ENCODE measurements at places on chromosomes 2 and 18.

DNA sequence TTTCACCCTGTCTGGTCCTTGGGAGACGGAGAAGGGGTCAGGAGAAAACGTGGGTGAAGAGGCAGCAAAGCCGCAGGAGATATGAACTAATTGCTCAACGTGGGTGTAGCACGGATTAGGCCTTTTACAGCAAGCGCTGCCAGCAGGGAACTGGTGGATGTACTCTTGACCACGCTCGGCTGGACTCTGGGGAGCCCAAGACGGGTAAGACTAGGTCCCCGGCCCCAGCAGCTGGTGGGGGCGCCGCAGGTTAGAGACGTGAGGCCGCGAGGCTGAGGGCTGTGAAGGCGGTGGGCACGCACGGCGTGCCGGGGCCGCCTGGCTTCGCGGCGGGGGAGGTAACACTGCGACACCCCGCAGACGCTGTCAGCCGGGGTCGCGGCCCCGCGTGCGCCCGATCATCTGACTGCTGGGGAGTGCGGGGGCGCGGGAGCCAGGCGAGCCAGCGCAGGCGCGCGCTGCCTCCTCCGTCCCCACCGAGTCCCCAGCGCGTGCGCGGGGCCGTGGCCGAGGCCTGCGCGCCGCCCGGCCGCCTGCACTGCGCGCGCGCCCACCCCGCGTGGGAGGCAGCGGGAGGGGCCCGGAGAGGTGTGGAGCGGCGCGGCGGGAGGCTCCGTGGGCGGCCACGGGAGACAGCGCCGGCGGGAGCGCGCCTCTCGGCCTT is at the start of gene CLIP4:
TSS of gene CLIP4 (plus strand) at position 470 of the 664 bp plus-strand sequence. CDS start 5,974 bp downstream, outside the sequence.
- DNase-seq = peak; percentile 66

DNA sequence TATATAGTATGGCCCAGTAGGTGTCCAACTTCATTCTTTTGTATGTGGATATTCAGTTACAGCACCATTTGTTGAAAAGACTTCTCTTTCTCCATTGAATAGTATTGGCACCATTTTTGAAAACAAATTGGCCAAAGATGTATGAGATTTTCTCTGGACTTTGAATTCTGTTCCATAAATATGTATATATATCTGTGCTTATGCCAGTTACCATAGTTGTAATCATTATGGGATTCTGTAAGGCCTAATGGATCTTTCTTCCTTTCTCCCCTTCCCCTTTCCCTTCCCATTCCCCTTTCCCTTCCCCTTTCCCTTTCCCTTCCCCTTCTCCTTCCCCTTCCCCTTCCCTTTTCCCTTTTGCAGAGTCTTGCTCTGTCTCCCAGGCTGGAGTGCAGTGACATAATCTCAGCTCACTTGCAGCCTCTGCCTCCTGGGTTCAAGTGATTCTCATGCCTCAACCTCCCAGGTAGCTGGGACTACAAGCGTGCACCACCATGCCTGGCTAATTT is 51.0 kb downstream of the COX7A2L start:
- no peak for DNase-seq

GRCh38 chr2:150063931-150064548 is 423.4 kb downstream of the RND3 start:
- no peak for DNase-seq

DNA sequence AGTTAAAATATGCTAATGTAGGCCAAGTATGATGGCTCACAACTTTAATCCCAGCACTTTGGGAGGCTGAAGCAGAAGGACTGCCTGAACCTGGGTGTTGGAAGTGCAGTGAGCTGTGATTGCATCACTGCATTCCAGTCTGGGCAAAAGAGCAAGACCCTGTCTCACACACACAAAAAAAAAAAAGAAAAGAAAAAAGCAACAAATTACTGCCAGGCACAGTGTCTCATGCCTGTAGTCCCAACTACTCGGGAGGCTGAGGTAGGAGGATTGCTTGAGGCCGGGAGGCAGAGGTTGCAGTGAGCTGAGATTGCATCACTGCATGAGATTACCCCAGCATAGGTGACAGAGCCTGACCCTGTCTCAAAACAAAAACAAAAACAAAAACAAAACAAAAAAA is 110.6 kb downstream of the PRELID3A start:
- DNase-seq = no peak

DNA sequence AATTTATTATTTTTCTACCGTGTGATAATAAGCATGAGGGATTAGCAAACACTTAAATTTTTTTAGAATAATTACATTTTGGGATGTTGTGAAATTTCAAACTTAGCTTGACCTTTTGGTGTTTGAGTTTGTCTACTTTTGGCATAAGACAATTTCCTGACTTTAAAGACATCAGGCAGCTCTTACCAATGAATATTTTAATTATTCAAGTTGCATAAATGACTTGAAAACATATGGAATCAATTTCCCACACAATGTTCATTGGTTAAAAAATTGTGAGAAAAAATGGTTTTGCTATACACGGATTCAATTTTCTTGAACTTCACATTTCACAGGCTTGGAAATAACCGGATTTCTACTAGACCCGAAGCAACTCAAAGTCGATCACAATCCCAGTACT is 243.4 kb downstream of the IKZF2 start:
- no peak for DNase-seq

DNA sequence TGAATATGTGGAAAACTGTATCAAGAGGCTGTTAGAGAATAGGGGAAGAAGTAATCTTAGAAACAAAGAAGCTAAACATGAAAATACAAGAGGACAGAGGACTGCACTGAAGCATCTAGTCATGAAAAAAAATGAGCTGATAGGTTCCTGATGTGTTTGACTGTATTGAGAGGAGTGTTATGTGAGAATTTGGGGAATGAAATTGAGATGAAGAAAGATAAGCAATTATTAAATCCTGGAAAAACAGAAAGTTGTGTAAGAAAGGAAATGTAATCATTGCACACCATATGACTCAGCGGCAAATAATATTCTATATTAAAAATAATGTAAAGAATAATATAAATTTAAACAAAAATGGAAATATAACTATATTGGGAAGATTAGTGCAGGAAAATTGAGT is 71.2 kb downstream of the SEMA4F start:
- DNase-seq = no peak

DNA sequence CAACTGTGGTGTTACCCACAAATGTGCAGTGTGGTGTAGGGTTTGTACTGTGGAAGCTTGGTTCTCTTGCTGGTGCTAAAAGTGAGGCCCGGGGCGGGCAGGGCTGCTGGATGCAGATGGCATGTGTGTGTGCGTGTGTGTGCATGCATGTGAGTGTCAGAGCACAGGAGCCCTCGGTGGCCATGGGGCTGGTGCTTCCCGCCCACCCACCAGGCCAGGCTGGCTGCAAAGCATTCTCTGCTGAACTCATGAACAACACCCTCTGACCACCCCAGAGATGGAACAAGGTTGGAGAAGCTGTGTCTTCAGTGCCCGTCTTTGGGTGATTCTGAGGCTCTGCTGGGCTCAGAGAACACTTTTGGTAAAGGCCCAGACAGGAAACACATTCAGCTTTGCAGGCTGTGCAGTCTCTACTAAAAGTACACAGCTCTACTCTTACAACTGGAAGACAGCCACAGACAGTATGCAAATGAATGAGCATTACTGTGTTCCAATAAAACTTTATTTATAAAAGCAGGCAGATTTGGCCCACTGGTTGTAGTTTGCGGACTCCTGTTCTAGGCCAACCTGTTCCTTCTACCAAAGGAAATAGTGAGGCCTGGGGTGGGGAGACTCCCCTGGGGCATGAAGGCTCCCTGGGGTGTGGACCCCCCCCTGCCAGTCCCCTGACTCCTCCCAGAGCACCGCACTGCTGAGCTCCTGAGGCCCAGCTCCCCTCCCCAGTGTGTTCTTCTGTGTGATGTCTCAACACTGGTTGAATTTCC is 225.3 kb upstream of the HDAC4 start:
- DNase-seq = peak; percentile 15

DNA sequence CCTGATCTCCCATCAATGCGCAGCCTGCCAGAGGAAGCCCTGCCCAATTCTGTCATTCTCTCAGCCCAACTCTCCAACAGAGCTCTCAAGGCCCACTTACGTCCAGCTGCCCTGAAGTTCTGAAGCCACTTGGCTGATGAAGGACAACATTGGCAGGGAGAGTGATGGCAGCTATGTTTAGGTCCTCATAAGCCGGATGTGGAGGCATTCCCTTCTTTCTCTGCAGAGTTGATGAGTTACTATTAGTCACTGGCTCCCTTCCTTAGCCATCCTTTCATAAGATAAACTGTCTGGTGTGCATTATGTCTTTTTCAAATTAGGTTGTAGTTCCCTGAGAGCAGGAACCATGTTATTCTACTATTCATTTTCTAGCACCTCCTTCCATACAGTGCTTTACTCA is 22.5 kb upstream of the TACR1 start:
- no peak for DNase-seq

DNA sequence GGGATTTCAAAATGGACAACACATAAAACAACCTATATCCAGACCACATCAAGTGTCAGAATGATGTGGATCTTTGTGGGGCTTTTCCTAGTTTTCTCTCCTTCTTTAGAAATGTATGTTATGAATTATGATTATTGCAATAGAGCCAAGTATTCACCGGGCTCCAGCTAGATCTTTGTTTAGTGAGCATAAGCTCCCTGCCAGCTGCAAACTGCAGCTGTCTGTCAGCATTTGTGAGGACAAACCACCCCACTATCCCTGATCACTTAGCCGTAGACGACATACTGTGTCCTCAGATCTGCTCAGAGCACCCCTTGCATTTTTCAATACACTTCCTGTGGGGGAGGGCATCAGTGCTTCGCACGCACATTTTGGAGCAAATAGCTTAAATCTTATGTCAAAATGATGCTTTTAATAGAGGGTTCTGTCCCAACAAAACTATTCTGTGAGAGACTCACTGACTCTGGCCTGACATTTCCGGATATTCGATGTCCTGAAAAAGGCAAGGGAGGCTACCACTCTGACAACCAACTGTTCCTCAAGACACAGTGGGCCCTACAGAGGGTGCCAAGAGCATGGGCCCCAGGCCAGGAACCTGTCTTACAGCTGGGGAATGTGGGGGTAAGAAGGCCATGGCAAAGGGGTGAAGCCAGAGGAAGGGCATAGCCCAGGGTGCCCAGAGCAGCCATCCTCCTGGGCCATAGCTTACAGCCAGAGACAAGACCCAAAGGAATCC is 346.0 kb downstream of the ARHGAP15 start:
- no peak for DNase-seq

- peak; percentile 45 for DNase-seq
Observed at GRCh38 chr2:113178891-113179290, 5.1 kb downstream of the PSD4 start.

DNA sequence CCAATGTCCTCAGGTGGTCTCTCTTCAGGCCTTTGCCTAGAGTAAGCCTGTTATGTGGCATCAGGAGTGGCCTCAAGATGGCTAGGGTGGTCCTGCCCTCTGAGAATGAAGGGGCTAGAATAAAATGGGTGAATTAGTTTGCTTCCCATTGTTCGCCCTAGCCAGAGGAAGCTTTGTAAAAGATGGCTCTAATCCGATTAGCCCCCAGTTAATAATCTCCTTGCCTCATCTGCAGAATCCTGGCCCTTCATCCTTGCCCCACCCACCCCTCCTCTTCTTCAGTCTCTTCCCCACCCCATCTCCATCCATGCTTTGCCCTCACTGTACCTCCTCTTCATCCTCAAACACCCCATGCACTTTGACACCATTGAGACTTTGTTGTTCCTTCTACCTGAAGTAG is 57.4 kb upstream of the LGALSL start:
- no peak for DNase-seq

DNA sequence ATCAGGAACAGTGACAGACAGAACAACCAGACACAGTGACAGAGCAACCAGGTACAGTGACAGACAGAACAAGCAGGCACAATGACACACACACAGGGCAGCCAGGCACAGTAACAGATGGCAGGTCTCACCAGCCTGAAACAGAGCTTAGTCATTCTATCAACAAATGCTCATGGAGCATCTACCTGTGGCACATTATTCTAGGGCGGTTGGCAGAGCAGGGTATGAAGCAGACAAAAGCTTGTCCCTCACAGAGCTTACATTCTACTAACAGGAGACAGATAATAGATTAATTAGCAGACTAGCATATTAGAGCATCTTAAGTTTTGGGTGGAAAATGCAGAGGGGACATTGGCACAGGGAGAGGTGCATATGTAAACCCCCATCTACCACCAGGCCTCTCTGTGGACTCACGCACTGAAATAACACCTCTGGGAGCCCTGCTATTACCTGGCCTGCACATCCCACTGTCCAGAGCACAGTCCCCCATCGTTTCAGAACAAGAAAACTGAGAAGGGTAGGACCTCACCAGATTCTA is 64.1 kb upstream of the RAB6C start:
- no peak for DNase-seq

- DNase-seq = no peak
Observed at GRCh38 chr2:112256654-112257053, 1.8 kb upstream of the ZC3H8 start.

DNA sequence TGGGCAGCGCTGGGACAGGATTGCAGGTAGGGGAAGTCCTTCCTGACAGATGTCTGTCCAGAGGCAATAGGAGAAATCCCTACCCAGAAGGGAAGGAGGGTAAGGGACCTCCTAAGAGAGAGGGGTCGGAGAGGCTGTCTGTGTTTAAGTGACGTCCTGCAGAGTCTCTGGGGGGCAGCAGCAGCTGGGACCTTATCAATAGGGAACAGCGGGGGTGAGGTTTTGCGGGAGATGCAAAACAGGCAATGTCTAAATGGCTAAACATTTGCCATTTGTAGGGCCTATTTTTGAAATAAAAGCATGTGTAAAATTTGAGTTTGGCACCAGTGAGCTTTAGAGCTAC is 108.7 kb upstream of the HS6ST1 start:
- DNase-seq = no peak

DNA sequence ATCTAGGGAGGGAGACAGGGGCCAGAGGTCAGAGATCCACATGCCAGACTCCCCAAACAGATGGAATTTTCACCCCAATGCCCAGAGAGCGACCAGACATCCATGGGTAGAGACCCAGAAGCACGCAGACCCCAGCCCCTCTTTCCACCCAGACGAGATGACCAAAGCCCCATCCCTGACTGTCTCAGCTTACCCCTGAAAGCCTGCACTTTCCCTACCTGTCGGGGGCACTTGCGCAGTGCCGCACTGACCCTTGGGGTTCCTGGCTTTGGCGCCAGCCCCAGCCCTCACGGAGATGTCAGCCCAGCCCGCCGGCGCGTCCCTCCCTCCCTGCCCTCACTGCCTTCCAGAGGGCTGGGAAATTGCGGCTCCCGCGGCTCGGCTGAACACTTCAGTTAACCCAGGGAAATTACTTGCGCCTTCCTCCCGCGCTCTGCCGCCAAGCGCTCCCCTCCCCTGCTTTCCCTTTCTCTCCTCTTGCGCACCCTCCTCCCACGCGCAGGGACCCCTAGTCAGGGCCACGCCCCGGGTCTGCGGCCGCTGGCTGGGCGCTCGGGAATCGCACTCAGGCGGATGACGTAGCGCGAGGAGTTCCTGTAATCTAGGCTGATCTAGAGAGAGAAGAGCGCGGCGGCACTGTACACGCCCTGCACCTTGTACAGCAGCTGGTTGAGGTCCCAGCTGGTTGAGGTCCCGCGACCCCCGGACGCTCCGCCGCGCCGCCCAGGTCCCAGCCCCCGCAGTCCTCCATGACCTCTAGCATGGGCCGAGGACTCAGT is 12.0 kb downstream of the ALPG start:
- DNase-seq = no peak
